ENCODE measurements at places on chromosomes 4 and X.

DNA sequence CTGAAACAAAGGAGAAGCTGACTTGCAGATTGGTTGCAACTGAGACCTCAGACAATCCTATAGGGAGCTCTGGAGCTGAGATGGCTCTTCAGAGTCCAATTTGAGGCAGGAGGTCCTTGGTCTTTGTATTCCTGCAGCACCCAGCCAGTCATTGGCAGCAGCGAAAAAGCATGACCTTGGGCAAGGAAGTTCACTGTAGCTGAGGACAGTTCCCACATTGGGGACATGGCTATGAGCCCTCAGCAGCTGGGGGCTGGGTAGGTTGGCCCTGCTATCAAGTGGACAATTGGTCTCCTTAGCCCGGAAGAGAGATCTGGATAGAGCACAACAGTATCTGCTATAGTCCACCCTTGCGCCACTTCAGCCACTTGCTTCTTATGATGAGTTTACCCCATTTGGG is 56.9 kb upstream of the ATP6AP2 start:
- H3K27me3 ChIP-seq: peaks cover 2% of the 10 kb centered on the region
- H3K27ac ChIP-seq: no peak overlapping the region
- no peak for DNase-seq
- no peaks in the 10 kb centered on the region for H3K4me1 ChIP-seq
- H3K4me3 ChIP-seq: no peak overlapping the region

GRCh38 chr4:83174844-83175414 is 60.4 kb upstream of the PLAC8 start:
- no peak overlapping the region for H3K4me3 ChIP-seq
- H3K27me3 ChIP-seq: peaks cover 5% of the 10 kb centered on the region
- peaks cover 20% of the 10 kb centered on the region for H3K36me3 ChIP-seq
- peaks cover 15% of the 10 kb centered on the region for H3K4me1 ChIP-seq
- DNase-seq: no peak

GRCh38 chr4:109163493-109163892 is 139.0 kb downstream of the COL25A1 start:
- no peak overlapping the region for H3K4me3 ChIP-seq
- no peaks in the 10 kb centered on the region for H3K36me3 ChIP-seq
- H3K27ac ChIP-seq: no peak overlapping the region
- H3K27me3 ChIP-seq: peaks cover 22% of the 10 kb centered on the region
- H3K4me1 ChIP-seq: no peaks in the 10 kb centered on the region

- no peak overlapping the region for H3K27ac ChIP-seq
- DNase-seq: no peak
- H3K36me3 ChIP-seq: no peaks in the 10 kb centered on the region
- H3K4me3 ChIP-seq: no peak overlapping the region
These were observed 222.1 kb downstream of the PCDH18 start for GRCh38 chr4:137310166-137310565.

- H3K36me3 ChIP-seq: peaks cover 23% of the 10 kb centered on the region
- H3K27me3 ChIP-seq: no peaks in the 10 kb centered on the region
- DNase-seq: no peak
- peaks cover 67% of the 10 kb centered on the region for H3K4me1 ChIP-seq
These were observed 5.7 kb upstream of the FAM9C start for GRCh38 chrX:13050151-13050550.

- H3K4me1 ChIP-seq: no peaks in the 10 kb centered on the region
- H3K36me3 ChIP-seq: no peaks in the 10 kb centered on the region
- no peak overlapping the region for H3K4me3 ChIP-seq
- no peak overlapping the region for H3K27ac ChIP-seq
These were observed 284.4 kb downstream of the ARHGAP24 start for GRCh38 chr4:85759388-85759787.

- H3K4me1 ChIP-seq: peaks cover 21% of the 10 kb centered on the region
- peaks cover 22% of the 10 kb centered on the region for H3K27me3 ChIP-seq
- H3K36me3 ChIP-seq: peaks cover 8% of the 10 kb centered on the region
- H3K27ac ChIP-seq: peak overlapping the region; percentile 26
- H3K4me3 ChIP-seq: no peak overlapping the region
- no peak for DNase-seq
These were observed 225.5 kb downstream of the PALLD start for GRCh38 chr4:168722391-168722790.

- no peaks in the 10 kb centered on the region for H3K36me3 ChIP-seq
- no peak for DNase-seq
- H3K27ac ChIP-seq: no peak overlapping the region
- no peak overlapping the region for H3K4me3 ChIP-seq
- peaks cover 2% of the 10 kb centered on the region for H3K27me3 ChIP-seq
These were observed 12.8 kb upstream of the CFAP299 start for GRCh38 chr4:80322716-80323115.

DNA sequence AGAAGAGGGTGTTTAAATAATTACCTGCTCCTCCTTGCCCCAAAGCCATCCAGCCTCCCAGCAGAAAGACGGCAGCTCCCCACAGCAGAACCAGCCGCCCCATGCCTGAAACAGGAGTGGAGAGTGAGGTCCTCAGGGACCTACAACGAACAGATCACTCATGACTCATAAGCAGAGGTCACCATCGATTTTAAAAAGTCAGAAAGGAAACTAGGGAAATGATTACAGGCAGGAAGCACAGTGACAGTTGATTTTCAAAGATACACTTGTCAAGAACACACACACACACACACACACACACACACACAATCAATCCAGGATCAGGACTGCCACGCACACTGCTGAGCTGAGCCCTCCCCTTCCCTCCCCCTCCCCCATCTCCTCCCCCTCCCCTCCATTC is at the start of gene CRLF2:
Gene CRLF2, minus strand, starts transcription at position 118 of the 400 bp plus-strand sequence. Its CDS starts 15 bp downstream, at position 103.
- peak; percentile 53 for DNase-seq
- H3K27ac ChIP-seq: peak within 1 kb of the TSS; percentile 89
- H3K4me3 ChIP-seq: peak within 1 kb of the TSS; percentile 69
